ENCODE measurements at places on chromosomes 12 and 14.

- DNase-seq, result no peak
Observed at GRCh38 chr12:10048526-10048925, 18.0 kb downstream of the CLEC9A start.

GRCh38 chr12:79409562-79409961 is 281.2 kb downstream of the PAWR start:
- no peak for DNase-seq

GRCh38 chr12:53720946-53721345 is 6.3 kb downstream of the CALCOCO1 start:
- no peak for DNase-seq

DNA sequence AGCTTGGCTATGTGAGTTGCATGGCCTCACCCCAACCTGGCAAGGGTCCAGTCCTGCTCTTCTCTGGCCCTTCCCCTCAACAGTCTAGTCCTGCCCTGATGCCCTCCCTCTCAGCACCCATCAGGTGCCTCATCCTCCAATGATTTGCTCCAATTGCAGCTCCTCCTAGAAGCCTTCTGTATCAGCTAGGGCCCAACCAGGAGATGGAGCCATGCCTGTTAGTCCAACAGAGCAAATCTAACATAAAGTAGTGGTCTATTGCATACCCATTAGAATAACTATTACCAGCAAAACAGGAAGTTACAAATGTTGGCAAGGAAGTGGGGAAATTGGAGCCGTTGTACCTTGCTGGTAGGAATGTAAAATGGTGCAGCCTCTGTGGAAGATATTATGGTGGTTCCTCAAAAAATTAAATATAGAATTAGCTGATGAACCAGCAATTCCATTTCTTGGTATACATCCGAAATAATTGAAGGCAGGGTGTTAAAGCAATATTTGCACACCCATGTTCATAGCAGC is 163.5 kb downstream of the VRK1 start:
- no peak for DNase-seq

DNA sequence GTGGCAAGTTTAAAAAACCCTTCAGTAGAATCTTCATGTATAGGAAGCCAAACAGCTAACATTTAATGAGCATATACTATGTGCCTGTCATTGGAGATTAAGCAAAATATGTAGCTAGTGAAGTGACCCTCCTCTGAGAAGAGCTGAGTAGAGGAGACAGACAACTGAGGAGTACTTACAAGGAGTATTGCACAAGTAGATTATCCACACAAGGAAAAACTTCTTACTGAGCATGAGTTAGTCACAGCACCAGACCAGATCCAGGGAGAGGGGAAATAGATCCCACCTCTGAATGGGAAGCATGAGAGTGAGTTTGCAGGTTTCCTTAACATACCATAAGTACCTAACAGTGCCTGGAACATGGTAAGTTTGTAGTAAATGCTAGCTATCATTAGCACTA is 33.0 kb downstream of the FRMD6 start:
- DNase-seq, result no peak

DNA sequence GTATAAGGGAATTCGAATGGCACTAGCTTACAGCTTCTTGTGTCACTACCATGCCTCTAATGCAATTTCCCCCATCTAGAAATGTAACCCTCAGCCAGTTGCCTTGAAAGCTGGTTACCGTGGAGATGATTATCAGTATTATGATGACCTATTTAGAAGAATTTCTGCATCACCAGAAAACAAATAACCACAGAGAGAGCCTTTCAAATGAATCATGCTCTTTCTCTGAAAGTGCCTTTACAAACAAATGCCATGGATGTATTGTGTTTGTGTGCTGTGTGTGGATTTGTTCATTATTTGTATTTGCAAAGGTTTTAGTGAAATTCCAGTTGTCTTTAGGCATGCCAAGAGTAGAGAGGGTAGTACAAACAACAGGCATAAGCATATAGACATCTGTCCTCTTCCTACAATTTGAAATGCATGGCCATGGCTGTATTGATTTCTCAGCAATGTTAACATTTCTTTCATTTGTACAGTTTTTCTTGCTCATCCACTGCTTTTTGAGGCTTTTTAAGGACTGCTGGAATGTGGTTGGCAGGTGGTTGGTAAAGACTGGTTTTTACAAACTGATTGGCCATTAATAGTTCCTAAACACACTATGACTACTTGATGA is 266.5 kb downstream of the PAWR start:
- no peak for DNase-seq

DNA sequence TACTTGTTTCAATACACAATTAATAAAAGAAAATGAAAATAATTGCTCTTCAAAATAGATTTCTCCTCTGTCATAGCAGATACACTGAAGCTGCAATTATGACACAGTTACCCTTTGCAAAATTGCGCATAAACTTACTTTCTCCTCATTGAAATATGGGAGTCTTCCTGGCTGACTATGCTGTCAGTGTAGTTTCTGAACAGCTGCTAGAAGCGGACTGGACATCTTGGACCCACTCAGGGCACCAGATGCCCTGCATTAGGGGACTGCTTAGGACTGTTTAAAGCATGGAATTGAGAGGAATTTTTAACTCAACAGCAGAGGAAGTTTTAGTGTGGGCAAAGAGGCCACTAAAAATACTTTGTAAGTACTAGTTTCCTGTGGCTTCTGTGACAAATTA is 454.9 kb downstream of the ATP23 start:
- DNase-seq, result no peak

DNA sequence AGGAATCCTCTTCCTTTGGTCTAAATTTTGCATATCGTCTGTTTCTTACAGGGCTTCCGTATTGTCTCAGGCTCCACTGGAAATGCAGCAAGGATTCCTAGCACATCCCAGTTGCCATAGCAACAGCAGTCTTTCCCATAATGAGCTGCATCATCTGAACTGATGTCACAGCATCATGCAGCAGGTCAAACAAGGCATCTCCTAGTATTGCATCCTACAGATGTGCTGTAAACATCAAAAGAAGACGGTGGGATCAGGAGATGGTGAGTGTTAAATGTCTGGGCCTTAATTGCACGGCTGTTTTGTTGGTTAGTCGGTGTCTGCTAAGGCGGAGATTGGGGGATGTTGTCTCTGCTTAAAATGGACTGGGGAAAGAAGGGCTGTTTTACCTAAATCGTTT is at the start of gene AKAP6:
TSS of gene AKAP6 (plus strand) at position 153 of the 400 bp plus-strand sequence. CDS start 104,196 bp downstream, outside the sequence.
- DNase-seq, result no peak

All from activated CD8-positive, alpha-beta memory T cell treated with anti-CD3 and anti-CD28 coated beads, Interleukin-2, amount 10 ng/mL, durations not matched to agents 7 days and 5 days (primary cell).